ENCODE measurements at places on chromosomes 1 and 21. TPM values are rescaled to one million over a fixed set of nuclear protein-coding genes. Genes with fewer than 3 reads are reported as not detected.

CAMSAP2 gene
- 2.3 TPM for polyA plus RNA-seq

COQ8A gene
- polyA plus RNA-seq: 113 TPM

RBM11 gene
- polyA plus RNA-seq: 0.62 TPM

GBP7 gene
- polyA plus RNA-seq: not detected

TNFRSF4 gene
- polyA plus RNA-seq: 11.4 TPM

FALEC gene
- polyA plus RNA-seq: 0.15 TPM

NBPF20 gene
- polyA plus RNA-seq: 0.86 TPM

IFNAR2 gene
- 5.3 TPM for polyA plus RNA-seq

REN gene
- 0.12 TPM for polyA plus RNA-seq

CDA gene
- 9.8 TPM for polyA plus RNA-seq

SELENBP1 gene
- polyA plus RNA-seq: 141 TPM

WNT2B gene
- 0.52 TPM for polyA plus RNA-seq

LIN28A gene
- polyA plus RNA-seq: not detected

LRRC38 gene
- 0.04 TPM for polyA plus RNA-seq

MYOC gene
- 0.47 TPM for polyA plus RNA-seq

SLC2A5 gene
- polyA plus RNA-seq: 13.1 TPM

SELP gene
- 20.7 TPM for polyA plus RNA-seq

ZBED6 gene
- 3.5 TPM for polyA plus RNA-seq

OR10J1 gene
- polyA plus RNA-seq: not detected

ZBTB18 gene
- 8.2 TPM for polyA plus RNA-seq

DCLRE1B gene
- polyA plus RNA-seq: 2.6 TPM

AMY1A gene
- not detected for polyA plus RNA-seq

SLAMF8 gene
- polyA plus RNA-seq: 3.1 TPM

F13B gene
- not detected for polyA plus RNA-seq

PSMB4 gene
- polyA plus RNA-seq: 335 TPM

NOS1AP gene
- polyA plus RNA-seq: 0.28 TPM

ATP1A4 gene
- polyA plus RNA-seq: 0.56 TPM

RC3H1 gene
- polyA plus RNA-seq: 3.8 TPM

All from adipose tissue (tissue), 3 donors.